Karpas-422 (cell line): ENCODE measurements at places on chromosomes 2 and 18. TPM values are rescaled to one million over a fixed set of nuclear protein-coding genes. Genes with fewer than 3 reads are reported as not detected.

GRCh38 chr2:217756375-217757107 lies 246.3 kb downstream of the TNS1 start:
- H3K27ac ChIP-seq, result no peak overlapping the region
- H3K27me3 ChIP-seq, result no peaks in the 10 kb centered on the region
- peaks cover 3% of the 10 kb centered on the region; the same call in 1 of the 2 replicates for H3K4me1 ChIP-seq
- peak overlapping the region; percentile 42; the same call in 1 of the 2 replicates for H3K4me3 ChIP-seq
- peak; percentile 86 for DNase-seq

- no peaks in the 10 kb centered on the region for H3K4me1 ChIP-seq
- no peaks in the 10 kb centered on the region for H3K27me3 ChIP-seq
- H3K36me3 ChIP-seq, result no peaks in the 10 kb centered on the region
- no peak overlapping the region for H3K27ac ChIP-seq
- H3K4me3 ChIP-seq, result no peak overlapping the region
These were observed 161.4 kb downstream of the TRABD2A start for GRCh38 chr2:84719434-84719833.

- H3K36me3 ChIP-seq, result no peaks in the 10 kb centered on the region
- DNase-seq, result no peak
These were observed 208.1 kb downstream of the ASB1 start for GRCh38 chr2:238634701-238635357.

GRCh38 chr2:153074207-153074606 lies 355.8 kb downstream of the ARL6IP6 start:
- H3K4me1 ChIP-seq, result no peaks in the 10 kb centered on the region
- H3K27me3 ChIP-seq, result no peaks in the 10 kb centered on the region; the same call in 1 of the 2 replicates
- no peak for DNase-seq
- no peak overlapping the region for H3K4me3 ChIP-seq
- no peak overlapping the region for H3K27ac ChIP-seq

DNA sequence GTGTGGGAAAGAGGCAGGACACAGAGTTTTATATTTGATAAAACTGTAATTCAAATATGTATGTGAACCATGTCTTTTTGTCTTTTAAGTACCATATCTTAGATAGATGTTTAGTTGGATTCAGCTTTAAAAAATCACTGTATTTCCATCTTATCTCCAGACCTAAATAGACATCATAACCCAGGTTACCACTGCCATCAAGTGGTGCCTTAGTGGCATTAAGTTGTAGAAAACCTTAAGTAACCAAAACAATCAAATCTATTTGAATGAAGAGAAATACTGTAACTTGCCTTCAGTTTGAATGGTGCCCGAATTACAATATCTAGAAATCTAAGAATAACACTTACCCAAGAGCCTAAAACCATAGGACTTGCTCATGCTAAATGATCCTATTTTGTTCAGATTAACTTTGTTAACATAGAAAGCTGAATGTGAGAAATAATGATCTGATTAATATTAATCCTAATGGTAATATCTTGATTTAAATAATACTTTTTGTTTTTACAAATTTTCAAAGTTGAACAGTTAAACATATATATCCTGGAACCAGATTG lies 92.5 kb upstream of the MAP2 start:
- DNase-seq, result peak; percentile 70
- no peak overlapping the region for H3K27ac ChIP-seq
- no peaks in the 10 kb centered on the region for H3K27me3 ChIP-seq
- H3K36me3 ChIP-seq, result no peaks in the 10 kb centered on the region

DNA sequence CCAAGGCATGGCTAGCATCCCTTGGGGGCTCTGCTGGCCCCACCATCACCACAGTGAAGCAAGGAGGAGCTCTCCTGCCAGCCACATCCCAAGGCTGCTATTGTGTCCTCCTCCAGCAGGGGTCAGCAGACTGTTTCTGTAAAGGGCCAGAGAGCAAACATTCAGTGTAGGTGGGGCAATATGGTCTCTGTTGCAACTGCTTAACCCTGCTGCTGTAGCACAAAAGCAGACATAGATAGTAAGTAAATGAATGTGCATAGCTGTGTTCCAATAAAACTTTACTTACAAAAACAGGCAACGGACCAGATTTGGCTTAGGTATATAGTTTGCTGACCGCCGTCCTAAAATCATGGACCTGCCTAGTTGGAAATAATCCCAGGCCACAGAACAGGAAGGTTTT lies 36.4 kb upstream of the ZBTB7C start:
- DNase-seq, result peak; percentile 92
- no peaks in the 10 kb centered on the region for H3K36me3 ChIP-seq
- H3K4me3 ChIP-seq, result no peak overlapping the region
- H3K27me3 ChIP-seq, result no peaks in the 10 kb centered on the region
- 0 out of 2 replicates have a peak, but pooled peaks cover 2% of the 10 kb centered on the region for H3K4me1 ChIP-seq

DNA sequence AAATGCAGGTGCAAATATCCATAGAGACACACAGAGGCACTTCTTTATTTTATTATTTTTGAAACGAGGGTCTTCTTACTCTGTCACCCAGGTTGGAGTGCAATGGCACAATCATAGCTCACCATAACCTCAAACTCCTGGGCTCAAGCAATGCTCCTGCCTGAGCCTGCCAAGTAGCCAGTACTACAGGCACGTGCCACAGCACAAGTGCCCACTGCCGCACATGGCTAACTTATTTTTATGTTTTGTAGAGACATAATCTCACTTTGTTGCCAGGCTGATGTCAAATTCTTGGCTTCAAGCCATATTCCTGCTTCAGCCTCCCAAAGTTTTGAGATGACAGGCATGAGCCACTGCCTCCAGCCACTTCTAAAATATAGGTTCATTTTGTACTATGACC lies 537.6 kb downstream of the THSD7B start:
- H3K36me3 ChIP-seq, result no peaks in the 10 kb centered on the region
- no peak overlapping the region for H3K4me3 ChIP-seq
- no peak overlapping the region for H3K27ac ChIP-seq
- no peak for DNase-seq
- no peaks in the 10 kb centered on the region for H3K4me1 ChIP-seq
- H3K27me3 ChIP-seq, result no peaks in the 10 kb centered on the region

- peaks cover 78% of the 10 kb centered on the region for H3K36me3 ChIP-seq
- H3K4me3 ChIP-seq, result no peak overlapping the region
- no peaks in the 10 kb centered on the region for H3K27me3 ChIP-seq
- H3K27ac ChIP-seq, result no peak overlapping the region
- DNase-seq, result no peak
- H3K4me1 ChIP-seq, result no peaks in the 10 kb centered on the region
These were observed 50.0 kb downstream of the XRCC5 start for GRCh38 chr2:216159144-216159543.

DNA sequence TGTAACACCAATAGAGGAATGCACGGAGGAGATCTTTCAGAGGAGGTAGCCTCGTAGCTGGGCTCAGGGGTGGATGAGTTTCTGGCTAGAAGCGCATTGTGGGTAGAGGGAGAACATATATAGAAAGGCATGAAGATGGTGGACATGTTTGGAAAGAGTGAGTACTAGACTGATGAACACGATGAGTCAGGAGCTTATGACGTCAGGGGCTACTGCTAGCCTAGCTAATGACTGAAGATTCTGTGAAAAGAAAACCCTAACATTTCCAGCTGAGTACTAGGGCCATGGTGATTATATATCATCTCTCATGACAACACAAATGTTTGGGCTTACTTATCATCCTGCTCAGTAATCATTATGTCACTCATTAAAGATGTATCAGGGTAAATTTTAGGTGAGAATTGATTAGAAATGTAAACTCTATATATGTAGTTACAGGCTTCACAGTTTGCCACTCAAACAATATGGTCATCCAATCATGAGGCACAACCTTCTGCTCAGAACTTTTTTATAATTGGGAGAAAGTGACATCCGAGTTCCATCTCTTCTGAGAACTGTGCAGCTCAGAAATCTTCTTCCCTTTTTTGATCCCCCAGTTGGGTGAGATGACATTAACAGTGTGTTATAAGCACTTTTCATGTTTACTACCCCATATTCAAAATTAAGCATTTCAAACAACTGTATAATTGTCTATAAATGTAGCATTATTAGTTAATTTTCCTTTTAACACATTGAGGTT lies 22.2 kb upstream of the IL1RN start:
- H3K36me3 ChIP-seq, result no peaks in the 10 kb centered on the region
- H3K27me3 ChIP-seq, result no peaks in the 10 kb centered on the region
- H3K4me3 ChIP-seq, result no peak overlapping the region
- no peaks in the 10 kb centered on the region for H3K4me1 ChIP-seq

DNA sequence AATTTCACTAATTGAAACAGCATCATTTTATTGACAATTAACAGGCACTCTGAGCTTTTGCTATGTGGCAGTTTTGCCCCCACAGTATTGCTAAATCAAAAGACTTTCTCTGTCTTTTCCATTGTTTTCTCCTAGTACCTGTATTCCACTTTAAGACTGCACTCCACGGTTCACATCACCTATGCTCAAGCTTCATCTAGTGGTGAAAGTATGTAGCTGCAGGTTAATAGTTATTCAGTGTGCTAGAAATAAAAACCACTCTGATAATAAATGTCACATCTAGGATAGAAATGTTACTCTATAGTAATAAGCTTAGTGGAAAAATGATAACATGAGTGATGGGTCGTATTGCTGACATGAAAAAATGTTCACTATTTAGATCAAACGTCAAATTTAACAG lies 24.6 kb downstream of the ARL6IP6 start:
- H3K4me1 ChIP-seq, result peaks cover 18% of the 10 kb centered on the region
- H3K27me3 ChIP-seq, result no peaks in the 10 kb centered on the region
- no peak overlapping the region for H3K4me3 ChIP-seq
- DNase-seq, result peak; percentile 61
- no peak overlapping the region for H3K27ac ChIP-seq

DNA sequence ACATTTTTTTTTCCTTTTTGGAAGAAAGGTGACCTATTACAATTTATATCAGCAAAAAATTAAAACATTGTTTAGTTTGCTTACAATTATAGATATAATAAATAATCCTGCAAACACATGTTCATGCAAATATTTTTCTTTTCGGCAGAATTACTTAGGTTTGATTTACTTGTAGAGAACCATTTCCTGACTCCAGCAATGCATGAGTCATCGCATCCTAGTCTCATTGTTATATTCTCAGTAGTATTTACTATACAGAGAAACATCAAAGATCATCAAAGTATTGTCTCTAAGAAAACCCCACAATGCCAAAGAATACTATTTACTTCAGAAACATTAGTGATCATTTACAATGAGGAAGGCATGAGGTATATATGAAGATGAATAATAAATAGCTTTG lies 40.4 kb upstream of the MTIF2 start:
- peaks cover 9% of the 10 kb centered on the region for H3K4me1 ChIP-seq
- no peak overlapping the region for H3K4me3 ChIP-seq
- H3K27ac ChIP-seq, result no peak overlapping the region
- no peaks in the 10 kb centered on the region for H3K27me3 ChIP-seq
- no peak for DNase-seq

- H3K27me3 ChIP-seq, result no peaks in the 10 kb centered on the region
- no peak overlapping the region for H3K4me3 ChIP-seq
- no peaks in the 10 kb centered on the region for H3K36me3 ChIP-seq
- no peak for DNase-seq
These were observed 42.7 kb upstream of the SEMA4C start for GRCh38 chr2:96912346-96913116.

GRCh38 chr2:18708203-18708715 lies 118.9 kb upstream of the NT5C1B start:
- H3K27ac ChIP-seq, result no peak overlapping the region
- no peak overlapping the region for H3K4me3 ChIP-seq
- no peaks in the 10 kb centered on the region for H3K27me3 ChIP-seq
- no peaks in the 10 kb centered on the region for H3K4me1 ChIP-seq
- H3K36me3 ChIP-seq, result no peaks in the 10 kb centered on the region

DNA sequence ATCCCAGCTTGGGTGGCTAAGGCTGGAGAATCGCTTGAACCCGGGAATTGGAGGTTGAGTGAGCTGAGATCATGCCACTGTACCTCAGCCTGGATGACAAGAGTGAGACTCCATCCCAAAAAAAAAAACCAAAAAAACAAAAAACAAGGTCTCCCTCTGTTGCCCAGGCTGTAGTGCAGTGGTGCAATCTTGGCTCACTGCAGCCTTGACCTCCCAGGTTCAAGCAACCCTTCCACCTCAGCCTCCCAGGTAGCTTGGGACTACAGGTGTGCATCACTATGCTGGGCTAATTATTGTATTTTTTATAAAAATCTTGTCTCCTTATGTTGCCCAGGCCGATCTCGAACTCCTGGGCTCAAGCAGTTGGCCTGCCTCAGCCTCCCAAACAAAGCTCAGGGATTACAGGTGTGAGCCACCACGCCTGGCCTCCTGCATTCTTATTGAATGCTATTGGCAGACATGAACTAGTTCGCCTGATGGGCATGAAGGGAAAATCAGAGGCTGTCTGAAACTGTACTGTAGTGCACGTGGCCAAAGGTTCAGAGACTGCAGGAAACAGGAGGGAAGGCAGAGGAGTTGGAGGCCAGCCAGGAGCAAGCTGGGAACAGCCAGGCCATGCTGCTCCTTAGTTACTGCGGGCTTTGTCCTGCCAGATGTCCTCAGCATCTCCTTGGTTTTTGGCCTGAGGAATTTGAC lies 16.0 kb upstream of the ASXL2 start:
- no peaks in the 10 kb centered on the region for H3K27me3 ChIP-seq
- H3K36me3 ChIP-seq, result no peaks in the 10 kb centered on the region
- no peak overlapping the region for H3K4me3 ChIP-seq
- H3K27ac ChIP-seq, result no peak overlapping the region
- peaks cover 14% of the 10 kb centered on the region for H3K4me1 ChIP-seq
- DNase-seq, result no peak

- H3K36me3 ChIP-seq, result no peaks in the 10 kb centered on the region
- DNase-seq, result no peak
- H3K4me1 ChIP-seq, result no peaks in the 10 kb centered on the region
- H3K27me3 ChIP-seq, result no peaks in the 10 kb centered on the region
- H3K27ac ChIP-seq, result no peak overlapping the region
These were observed 76.8 kb downstream of the SOWAHC start for GRCh38 chr2:109690822-109691541.

DNA sequence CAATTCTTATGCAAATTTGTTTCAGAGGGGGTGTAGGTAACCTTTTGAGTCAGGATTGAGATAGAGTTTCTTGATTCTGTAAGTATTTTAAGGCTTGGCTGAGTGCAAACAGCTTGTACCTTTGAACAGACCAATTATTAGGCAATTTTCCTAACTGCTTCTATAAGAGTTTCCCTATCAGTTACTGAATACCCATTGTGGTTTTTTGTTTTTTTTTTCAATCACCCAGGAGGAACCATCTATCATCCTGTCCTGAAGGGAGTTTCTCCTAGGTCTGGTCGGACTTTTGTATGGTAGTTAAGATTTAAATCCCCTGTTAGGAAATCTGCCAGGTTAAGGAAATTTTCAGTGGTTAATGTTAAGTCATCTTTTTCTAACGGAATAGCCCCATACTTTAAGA lies 319.4 kb upstream of the SLC39A10 start:
- no peaks in the 10 kb centered on the region for H3K36me3 ChIP-seq
- no peak overlapping the region for H3K4me3 ChIP-seq
- no peak for DNase-seq
- H3K27me3 ChIP-seq, result no peaks in the 10 kb centered on the region

The FSHR gene
- not detected in 2 replicates for total RNA-seq

The AGAP1 gene
- total RNA-seq, result not detected in 2 replicates

The CRYGC gene
- not detected in 2 replicates for total RNA-seq
